ENCODE measurements at places on chromosomes 6 and 20.

DNA sequence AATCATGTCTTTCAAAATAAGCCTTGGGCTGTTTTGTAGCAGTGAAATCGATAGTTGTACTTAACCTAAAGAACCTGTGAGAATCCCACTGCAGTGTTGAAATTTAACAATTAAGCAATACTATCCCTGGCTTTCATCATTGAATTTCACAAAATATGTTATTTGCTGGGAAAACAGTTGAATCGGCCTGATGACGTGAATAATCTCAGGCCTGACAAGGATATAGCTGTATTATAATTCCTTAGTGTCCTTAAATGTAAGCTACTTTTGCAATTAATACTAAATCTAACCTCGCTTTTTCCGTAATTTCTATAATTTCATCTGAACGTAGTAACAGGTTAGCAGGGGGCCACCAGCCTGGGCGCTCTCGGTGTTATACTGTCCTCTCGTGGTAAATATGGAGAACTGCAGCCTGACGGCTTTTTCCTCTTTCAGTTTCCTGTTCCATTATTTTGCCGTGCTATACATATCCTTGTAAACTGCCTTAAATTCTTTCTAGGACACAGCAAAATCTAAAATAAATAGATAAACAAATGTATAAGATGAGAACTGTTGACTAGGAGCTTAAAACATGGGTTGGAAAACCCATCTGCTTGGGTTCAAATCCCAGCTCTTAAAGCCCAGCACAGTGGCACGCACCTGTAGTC, 24.0 kb downstream of the MTFR2 start:
- peak; percentile 54 for DNase-seq

DNA sequence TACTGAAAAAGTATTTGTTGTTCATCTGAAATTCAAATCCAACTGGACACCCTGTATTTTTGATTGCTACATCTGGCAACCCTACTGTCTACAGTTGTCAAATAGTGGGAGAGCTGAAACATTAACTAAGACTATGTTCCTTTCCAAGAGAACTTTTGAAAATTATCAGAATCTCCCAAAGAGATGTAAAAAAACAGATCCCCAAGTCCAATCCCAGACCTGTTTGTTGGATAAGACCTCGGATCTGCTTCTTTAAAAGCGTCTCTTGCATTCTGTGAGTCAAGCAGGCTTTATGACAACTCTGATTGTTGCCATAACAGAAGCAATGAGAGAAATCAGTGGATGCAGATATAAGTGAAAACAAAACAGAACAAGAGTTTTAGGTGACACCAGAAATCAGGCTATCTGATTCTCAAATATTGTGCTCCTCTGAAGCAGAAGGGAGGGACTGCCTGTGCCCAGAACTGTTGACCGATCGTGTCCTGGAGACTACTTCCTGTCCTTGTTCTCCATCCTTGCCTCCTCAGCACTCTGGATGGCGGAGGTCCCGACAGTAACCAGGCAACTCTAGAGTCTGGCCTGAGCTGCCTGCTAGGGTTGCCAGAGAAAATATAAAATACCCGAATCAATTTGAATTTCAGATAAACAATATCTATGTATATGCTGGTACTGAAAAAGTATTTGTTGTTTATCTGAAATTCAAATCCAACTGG, 853.8 kb downstream of the MAFB start:
- DNase-seq, result no peak

- peak; percentile 33 for DNase-seq
Measured at GRCh38 chr6:118705544-118706491, 54.4 kb upstream of the CEP85L start.

DNA sequence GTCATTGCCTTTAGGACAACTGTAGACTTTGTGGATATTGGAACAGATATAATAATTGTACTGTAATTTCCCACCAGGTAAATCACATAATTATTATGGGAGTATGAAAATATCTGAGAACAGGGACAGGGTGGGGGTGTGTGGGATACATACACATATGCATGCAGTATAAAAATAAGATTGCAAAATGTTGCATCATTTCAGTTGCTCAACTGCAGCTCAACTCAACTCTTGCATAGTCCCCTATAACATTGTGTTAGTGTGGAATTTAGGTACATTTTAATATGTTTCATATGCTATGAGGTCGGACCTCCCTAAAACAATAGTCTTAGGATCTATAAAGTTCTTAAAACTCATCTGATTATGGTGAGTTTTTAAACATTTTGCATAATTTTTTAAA, 275.0 kb upstream of the FLRT3 start:
- DNase-seq, result no peak

GRCh38 chr20:62651285-62652021, 9.2 kb downstream of the SLCO4A1 start:
- DNase-seq, result peak; percentile 82

- no peak for DNase-seq
Measured at GRCh38 chr20:61821735-61822134, 243.9 kb downstream of the TAF4 start.

DNA sequence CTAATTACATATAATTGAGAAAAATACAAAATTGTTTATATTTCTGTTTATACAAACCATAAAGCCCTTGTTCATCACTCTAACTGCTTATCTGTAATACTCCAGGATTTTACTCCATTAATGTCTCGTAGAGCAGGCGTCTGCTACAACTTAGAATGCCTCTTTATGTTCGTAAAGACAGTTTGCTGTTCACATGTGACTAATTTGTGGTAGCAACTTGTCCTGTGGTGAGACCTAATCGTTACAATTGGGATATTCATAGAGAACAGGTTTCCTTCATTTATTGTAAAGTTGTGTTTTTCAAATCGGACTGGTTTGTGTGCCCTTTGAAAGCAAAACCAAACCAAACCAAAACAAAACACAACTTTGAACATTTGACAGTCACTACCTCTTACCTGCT, 149.7 kb downstream of the ASCC3 start:
- no peak for DNase-seq

GRCh38 chr20:9332791-9333479, 181.5 kb upstream of the LAMP5 start:
- DNase-seq, result no peak

- DNase-seq, result no peak
Measured at GRCh38 chr6:130847001-130847910, 20.1 kb downstream of the SMLR1 start.

DNA sequence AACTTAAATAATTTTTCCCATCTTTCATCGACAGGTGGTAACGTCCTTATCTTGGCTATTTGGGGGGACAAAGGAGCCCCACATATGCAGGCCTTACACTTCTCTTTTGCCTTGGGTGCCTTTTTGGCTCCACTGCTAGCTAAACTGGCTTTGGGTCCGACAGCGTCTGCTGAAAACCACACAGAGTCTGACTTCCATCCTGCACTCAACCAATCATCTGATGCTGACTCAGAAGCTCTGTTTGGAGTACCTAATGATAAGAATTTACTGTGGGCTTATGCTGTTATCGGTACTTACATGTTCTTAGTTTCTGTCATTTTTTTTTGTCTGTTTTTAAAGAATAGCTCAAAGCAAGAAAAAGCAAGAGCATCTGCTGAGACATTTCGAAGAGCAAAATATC, 178.5 kb downstream of the SLC16A10 start:
- no peak for DNase-seq

- DNase-seq, result no peak
Measured at GRCh38 chr20:21821358-21821757, 115.9 kb downstream of the PAX1 start.

DNA sequence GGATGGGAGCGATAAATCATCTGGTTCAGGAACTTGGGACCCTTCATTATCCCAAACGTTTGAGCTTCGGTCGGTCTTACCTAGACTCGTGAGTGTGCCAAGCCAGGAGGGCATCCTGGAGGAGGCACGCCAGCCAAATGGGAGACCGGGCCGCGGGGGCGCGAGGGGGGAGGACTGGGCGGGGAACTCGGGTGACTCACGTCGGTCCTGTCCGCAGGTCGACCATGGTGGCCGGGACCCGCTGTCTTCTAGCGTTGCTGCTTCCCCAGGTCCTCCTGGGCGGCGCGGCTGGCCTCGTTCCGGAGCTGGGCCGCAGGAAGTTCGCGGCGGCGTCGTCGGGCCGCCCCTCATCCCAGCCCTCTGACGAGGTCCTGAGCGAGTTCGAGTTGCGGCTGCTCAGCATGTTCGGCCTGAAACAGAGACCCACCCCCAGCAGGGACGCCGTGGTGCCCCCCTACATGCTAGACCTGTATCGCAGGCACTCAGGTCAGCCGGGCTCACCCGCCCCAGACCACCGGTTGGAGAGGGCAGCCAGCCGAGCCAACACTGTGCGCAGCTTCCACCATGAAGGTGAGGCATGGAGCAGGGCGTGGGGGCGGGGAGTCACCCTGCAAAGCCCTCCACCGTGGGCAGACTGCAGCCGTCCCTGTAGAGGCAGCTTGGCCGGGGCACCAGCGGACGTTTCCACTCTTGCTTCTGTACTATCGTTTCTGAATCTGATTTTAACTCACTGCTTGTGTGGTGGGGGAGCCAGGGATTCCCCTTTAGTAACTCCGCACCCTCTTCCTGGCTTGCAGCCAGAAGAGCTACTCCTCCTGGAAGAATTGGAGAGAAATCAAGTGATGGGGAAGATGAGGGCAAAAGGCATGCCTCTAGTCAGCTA, 2.7 kb downstream of the BMP2 start:
- no peak for DNase-seq

GRCh38 chr20:44018942-44019637, 104.4 kb downstream of the TOX2 start:
- DNase-seq, result no peak
